Epithelial cell of esophagus (primary cell): ENCODE measurements at places on chromosomes 6 and 20.

DNA sequence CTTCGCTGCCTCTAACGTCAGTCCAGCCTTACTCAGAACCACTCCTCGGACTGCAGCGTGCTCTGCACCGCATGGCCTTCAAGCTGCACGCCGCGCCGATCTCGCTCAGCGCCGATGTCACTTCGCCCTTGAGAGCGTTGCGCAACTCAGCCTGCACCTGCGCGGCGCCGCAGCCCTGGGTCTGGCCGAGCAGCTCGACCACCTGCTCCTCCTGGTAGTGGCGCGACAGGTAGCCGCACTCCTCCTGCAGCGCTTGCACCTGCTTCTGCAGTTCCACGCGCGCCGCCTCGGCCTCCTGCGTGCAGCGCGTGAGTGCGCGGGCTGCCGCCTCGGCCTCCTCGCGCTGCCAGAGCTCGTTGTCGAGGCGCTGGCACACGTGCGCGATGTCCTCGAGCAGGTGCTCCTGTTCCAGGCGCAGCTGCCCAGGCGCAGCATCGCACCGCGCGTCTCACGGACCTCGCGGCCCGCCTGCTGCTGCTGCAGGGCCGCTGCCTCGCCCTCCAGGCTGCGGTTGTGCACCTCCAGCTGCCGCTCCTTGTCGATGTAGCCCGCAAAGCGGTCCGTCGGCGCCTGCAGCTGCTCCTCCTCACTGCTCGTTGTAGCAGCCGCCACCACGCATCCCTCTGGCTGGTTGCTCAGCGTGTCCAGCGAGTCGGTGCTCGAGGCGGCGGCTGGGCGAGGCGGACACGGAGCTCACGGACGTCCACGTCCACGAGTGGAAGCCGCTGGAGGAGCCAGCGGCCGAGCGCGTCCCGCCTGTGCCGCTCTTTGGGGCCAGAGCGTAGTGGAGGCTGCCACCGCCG, 380.6 kb upstream of the CHD6 start:
- DNase-seq = no peak

GRCh38 chr20:20785226-20785625, 72.8 kb upstream of the RALGAPA2 start:
- DNase-seq = no peak

GRCh38 chr20:61805365-61805764, 260.3 kb downstream of the TAF4 start:
- no peak for DNase-seq

DNA sequence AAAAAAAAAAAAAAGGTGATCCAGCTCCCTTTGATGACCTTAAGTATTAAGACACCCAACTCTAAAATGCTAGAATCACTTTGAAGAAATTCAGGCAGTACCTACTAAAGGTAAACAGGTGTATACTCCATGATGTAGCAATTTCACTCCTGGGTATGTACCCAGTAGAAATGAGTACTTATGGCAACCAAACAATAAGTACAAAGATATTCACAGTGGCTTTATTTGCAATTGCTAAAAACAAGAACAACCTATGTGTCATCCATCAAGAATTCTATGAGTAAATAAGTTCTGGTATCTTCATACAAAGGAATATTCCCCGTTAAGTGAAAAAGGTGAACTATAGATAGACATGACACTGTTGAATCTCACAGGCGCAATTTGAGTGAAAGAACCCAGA, 29.4 kb downstream of the MDGA1 start:
- DNase-seq = peak; percentile 73

GRCh38 chr6:14383393-14384174, 266.0 kb downstream of the CD83 start:
- DNase-seq = no peak

DNA sequence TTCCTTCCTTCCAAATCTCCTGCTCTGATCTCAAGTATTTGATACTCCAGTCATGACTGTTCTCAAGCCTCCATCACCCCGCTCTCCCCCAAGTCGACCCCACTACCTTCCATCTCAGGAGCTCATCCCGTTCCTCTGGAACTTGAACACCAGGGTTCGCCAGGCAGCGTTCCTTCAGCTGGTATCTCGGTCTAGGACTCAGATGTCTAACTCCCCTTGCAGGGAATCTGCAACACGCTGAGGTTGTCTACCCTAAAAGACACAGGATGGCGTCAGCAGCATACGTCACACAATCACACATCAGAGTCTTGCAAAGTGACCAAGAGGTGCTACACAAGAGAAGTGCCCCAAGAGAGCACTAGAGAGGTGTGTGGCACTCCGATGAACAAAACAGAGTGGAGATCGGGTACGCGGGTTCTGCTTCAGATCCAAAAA, 706 bp downstream of the ZNF184 start:
- peak; percentile 70 for DNase-seq
